ENCODE measurements at places on chromosomes 6 and 20.

GRCh38 chr6:157713451-157714152 lies 109.4 kb upstream of the SNX9 start:
- no peak for DNase-seq

DNA sequence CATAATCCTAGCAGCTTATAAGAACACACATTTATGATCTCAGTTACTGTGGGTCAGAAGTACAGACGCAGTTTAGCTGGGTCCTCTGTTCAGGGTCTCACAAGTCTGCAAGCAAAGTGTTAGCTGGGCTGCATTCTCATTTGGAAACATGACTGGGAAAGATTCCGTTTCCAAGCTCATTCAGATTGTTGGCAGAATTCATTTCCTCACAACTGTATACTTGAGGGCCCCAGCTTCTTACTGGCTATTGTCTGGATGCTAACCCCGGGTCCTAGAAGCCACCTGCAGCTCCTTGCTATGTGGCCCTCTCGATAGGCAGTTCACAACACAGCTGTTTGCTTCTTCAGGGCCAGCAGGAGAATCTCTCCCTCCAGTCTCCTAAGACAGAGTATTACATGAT lies 13.1 kb downstream of the TCP11 start:
- no peak for DNase-seq

- peak; percentile 7 for DNase-seq
These were observed 8.9 kb downstream of the CYP21A2 start for GRCh38 chr6:32047084-32047478.

DNA sequence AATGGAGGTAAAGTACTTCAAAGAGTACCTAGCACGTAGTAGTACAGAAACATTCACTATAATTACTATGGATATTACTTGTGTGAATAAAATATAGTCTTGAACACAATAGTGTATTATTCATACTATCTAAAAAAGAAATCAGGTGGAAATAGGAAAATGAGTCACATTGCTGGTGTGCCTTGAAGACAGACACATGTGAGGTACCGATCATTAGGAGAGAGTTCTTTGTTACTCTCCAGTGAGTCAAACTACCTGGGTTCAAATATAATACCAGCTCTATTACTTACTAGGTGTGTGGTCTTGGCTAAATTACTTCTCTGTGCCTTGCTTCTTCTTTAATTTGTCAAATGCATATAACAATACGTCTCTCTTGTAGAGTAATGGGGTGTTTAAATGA lies 50.8 kb upstream of the BEND6 start:
- no peak for DNase-seq

GRCh38 chr20:41861772-41862422 lies 243.7 kb upstream of the CHD6 start:
- DNase-seq: no peak

GRCh38 chr6:34360556-34360955 lies 31.9 kb downstream of the NUDT3 start:
- DNase-seq: peak; percentile 67

DNA sequence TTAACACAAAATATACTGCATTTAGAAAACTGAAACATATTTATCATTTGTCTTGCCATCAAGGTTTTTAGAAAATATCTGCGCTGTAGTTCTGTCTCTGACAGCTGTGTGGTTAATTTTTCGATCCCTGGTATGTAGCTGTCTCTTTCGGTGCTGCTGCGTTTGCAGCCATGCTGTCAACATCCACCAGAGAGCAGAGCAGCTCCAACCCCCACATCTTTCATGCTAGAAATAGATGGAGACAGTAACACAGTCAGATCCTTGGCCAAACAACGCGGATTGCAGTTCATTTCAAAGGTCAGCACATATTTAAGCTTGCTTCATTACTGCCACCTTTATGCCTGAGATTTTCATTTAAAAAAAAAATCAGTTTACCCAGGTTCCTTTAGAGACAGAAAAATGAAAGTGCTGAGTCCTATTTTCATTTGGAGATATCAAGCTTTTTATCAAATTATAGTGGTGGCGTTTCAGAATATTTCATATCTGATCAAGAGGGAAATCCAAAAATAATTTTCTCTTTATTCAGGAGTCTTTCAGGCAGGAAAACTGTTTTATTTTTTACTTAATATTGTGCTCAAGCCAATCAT lies 157.7 kb upstream of the MMS22L start:
- DNase-seq: peak; percentile 48

- DNase-seq: no peak
These were observed 16.4 kb downstream of the CHRNA4 start for GRCh38 chr20:63344616-63345327.

DNA sequence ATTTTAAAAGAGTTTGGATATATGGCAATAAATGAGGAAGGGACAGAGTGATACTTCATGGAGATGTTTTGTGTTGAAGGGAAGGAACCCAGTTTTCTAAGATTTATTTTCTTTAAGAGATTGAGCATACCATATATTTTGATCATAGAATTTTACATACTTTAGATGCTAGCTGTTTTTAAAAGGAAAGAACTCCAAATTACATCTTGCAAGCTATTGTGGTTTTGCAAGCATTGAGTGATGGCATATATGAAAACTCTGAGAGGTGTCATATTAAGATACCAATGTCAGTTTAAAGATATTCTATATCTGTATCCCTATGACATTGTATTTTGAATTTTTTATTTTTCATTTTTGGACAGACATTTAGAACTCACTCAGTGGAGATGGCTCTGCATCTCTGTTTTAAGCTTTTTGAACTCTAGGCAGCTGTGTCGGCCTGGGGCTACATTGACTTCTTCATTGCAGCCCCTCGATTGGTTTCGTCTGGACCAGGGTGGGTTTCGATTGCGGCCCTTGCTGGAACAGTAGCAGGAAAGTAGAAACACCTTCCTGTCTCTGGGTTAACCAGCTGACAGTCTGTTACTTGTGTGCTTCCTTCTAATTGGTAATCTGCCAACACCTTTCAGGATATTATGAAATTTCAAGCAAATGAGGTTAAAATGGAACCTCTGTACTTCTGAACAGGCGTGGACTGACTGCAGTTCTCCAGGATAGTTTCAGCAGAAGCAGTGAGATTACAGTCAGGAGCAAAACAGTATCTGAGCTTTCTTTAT lies 14.0 kb downstream of the IGF2R start:
- peak; percentile 52 for DNase-seq

- DNase-seq: no peak
These were observed 63.9 kb downstream of the MAP7 start for GRCh38 chr6:136486357-136486756.

DNA sequence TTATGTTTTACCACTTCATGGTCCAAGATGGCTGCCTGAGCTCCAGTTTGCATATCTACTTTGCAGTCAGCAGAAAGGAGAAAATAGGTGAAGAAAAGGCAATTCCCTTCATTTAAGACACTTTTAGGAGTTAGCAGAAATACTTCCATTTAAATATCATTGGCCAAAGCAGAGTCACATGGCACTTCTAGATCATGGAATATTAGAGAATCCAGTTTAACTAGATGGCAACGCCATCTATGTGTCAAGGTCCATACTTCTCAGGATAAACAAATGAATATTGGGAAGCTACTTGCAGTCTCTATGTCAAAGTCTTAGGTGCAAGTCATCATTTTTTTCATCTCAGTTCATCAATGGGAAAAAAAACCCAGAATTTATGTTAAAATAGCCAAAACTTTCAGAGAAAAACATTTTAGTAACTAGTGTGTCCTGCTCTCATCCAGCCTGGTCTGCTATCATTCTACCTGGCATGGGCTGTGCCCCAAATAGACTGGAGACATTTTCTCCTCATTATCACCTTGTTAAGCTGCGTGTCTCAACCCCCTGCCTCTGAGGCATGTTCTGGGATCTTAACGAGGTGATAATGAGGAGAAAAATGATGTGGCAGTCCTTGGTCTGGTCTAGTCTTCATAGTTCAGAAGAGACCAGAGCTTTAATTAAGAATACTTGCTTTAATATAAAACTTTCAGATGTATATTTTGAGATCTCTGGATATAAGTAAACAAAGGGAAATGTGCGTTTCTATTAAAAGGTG lies 227.3 kb downstream of the TBX18 start:
- DNase-seq: no peak

DNA sequence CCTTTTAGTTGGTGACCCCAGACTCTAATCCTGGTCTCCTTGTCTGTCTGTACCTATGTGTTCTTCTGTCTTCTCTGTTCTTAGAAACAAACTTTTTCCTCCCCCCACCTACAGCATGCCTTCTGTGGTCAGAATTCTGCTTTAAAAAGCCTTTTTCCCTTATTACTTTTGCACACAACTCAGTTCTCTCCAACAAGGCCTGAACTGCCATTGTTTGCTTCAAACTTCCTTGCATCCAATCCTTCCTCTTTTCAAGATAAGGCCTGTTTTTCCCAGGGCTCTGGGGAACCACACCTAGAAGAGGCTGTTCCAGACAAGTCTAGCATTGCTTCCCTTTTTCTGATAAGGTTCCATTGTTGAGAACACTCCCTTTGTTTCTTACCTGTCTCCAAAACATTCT lies 22.2 kb upstream of the NCOA3 start:
- no peak for DNase-seq

DNA sequence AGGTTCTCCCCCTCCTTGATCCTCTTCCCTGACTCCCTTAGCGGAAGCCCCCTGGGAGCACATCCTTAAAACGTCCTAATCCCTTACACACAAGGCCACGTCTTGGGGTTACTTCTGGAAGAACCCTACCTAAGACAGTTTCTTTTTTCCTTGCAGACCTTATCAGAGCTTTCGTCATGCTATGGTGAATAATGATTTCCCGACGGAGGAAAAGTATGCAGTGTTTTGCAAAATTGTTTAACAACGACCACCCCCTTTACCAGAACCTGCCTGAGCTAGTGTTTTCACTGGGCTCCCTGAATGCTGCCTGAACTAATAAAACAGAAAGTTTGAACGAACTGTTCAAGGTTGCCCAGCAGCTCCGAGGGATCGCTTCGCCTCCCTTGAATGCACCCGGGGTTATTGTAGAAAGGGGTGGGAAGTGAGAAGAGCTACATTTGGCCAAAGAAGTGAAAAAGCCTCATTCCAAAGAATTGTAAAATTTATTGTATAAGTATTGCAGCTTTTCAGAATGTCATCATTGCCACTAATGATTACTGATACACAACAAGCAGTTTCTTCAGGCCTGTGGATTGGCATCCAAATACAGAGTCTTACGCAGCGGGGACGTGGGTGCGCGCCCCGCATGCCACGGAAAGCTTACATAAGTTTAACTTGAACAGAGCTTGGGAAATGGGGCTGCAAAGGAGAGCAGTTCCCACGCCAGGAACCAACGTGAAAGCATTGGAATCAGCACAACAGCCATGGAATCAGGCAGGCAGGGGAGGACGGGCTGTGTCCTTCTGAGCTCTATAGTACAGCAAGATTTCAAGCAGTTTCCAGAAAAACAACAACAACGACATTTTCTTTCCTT lies 27.9 kb upstream of the ZBP1 start:
- DNase-seq: no peak

- no peak for DNase-seq
These were observed 2.7 kb upstream of the ESR1 start for GRCh38 chr6:151804585-151805285.

DNA sequence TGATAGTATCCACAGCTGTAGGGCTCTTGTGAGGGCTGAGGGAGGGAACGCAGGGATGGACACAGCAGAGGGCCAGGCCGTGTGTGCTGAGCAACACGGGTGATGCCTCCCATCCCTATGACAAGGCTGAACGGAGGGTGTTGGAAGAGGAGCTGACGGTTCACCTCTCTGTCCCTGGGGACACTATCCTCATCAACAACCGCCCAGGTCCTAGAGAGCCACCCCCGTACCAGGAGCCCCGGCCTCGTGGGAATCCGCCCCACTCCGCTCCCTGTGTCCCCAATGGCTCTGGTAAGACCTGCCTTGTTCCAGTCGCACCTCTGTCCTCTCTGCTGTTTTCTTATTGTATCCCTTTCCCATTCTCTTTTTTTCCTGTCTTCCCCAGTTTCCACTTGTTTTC lies 10.1 kb downstream of the DDR1 start:
- DNase-seq: no peak

DNA sequence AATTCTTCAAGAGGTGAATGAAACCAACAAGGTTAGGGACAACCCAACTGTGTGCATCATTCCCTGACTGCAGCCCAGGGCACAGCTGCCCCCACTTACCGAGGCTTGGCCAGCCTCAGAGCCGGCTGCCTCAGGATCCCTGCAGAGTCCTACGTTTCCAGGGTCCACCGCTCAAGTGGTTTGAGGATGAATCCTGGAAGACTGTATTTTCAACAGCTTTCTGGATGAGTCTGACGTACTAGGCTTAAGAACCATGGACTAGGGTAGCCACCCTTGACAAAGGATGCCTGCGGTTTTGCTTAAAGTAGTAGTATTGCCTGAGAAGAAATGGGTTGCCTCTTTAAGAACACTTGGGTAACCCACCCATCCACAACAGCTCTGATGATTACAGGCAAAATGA lies 101.4 kb downstream of the FOXC1 start:
- DNase-seq: no peak

- DNase-seq: no peak
These were observed 246.5 kb downstream of the TBX18 start for GRCh38 chr6:84517741-84518530.

DNA sequence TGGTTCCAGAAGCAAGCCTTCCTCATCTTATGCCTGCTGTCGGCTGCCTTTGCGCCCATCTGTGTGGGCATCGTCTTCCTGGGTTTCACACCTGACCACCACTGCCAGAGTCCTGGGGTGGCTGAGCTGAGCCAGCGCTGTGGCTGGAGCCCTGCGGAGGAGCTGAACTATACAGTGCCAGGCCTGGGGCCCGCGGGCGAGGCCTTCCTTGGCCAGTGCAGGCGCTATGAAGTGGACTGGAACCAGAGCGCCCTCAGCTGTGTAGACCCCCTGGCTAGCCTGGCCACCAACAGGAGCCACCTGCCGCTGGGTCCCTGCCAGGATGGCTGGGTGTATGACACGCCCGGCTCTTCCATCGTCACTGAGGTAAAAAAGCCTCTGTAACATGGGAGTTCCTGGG lies 366 bp downstream of the SLC22A1 start:
- no peak for DNase-seq

- DNase-seq: peak; percentile 58
These were observed 31.0 kb downstream of the GLO1 start for GRCh38 chr6:38671885-38672467.

GRCh38 chr6:116476002-116476678 lies 15.0 kb downstream of the CALHM6 start:
- peak; percentile 30 for DNase-seq

- DNase-seq: no peak
These were observed 53.7 kb downstream of the GFOD1 start for GRCh38 chr6:13433709-13434121.

DNA sequence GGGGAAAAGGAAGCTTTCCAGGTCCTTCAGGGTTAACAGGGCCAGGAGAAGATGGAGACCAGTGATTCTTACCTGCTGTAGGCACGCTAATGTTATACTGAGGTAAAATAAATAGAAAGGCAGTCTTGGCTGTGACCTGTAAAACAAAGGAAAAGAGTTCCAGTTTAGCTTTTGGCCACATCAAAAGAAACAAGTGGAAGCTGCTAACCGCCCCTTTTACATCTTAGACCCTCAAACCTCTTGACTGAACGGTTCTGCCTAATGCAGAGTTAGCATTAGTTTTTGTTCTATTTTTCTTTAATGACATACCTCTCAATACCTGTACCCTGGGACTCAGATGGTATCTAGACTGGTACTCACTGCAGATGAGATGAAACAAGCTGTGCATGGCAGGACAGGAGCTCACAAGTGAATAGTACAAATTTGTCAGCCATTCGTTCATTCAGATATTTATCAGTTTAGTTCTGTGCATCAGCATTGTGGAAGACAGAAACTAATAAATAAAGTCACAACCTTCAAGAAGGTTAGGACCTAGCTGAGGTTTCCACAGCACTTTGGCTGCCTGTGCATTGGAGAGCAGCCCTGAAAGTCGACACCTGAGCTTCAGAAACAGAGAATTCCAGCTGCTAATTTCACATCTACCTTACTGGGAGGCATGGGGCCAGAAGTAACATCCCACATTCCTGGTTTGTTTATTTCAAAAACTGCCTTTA lies 41.0 kb downstream of the TRAM2 start:
- DNase-seq: no peak

Data from fibroblast of skin of abdomen (primary cell).